ENCODE measurements at places on chromosomes 11 and 22.
A peak's percentile ranks its signal among the peaks of the same experiment; 100 is the strongest.

DNA sequence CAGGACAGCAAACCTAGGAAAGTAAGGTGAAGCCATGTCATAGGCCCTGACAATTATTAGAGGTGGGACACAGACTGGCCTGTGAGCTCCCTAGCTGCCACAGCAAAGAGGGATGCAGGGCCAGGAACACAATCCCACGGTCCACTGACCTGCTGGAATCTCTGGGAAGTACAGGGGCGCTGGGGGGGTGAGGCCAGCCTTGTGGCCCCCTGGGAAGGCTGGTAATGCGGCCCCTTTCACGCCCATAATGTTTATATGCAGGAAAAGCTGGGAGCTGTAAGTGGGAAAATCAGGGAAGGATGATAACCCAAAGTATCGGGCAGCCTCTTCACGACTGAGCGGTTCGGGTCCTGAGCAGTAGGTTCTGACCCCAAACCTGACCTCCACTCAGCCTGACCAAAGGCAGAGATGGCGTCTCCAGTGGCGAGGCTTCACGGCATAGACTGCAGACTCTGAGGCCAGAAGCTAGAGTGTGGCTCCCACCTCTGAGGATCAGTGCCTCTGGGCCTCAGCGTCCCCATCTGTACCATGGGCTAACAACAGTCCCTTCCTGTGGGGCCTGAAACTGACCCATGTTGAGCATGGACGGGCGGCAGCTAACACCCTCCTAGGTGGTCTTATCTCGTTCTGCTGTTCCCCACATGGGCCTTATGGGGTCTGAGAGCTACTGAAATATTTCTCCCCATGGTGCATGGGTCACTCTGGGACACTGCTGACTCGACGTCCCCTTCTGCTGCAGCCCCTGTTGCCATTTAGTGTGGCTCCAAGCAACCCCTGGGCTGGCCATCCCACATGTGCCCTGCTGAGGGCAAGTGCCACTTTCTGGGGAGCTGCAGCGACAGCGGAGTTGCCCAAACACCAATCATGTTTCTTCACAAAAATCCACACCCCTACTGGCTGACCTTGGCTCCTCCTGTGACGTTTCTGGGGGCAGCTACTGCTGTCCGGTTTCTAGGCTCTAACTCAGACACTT lies 101.8 kb downstream of the PHF21B start:
- DNase-seq: no peak

GRCh38 chr11:119372260-119373058 lies 9.0 kb downstream of the USP2 start:
- peak; percentile 89 for DNase-seq

GRCh38 chr11:114073007-114073827 lies 13.7 kb downstream of the ZBTB16 start:
- no peak for DNase-seq

GRCh38 chr11:130426223-130426836 lies 2.1 kb downstream of the ADAMTS8 start:
- no peak for DNase-seq

GRCh38 chr11:19646921-19647320 lies 65.7 kb upstream of the NAV2 start:
- DNase-seq: peak; percentile 30

- DNase-seq: no peak
Observed at GRCh38 chr11:82994604-82995230, 77.0 kb downstream of the RAB30 start.

GRCh38 chr11:60944490-60945294 lies 7.3 kb downstream of the SLC15A3 start:
- no peak for DNase-seq

- DNase-seq: no peak
Observed at GRCh38 chr11:44709281-44709562, 17.5 kb upstream of the TSPAN18 start.

GRCh38 chr22:47175151-47176025 lies 412.9 kb downstream of the TBC1D22A start:
- peak; percentile 50 for DNase-seq

- peak; percentile 96 for DNase-seq
Observed at GRCh38 chr22:45997077-45997776, 20.3 kb upstream of the WNT7B start.

DNA sequence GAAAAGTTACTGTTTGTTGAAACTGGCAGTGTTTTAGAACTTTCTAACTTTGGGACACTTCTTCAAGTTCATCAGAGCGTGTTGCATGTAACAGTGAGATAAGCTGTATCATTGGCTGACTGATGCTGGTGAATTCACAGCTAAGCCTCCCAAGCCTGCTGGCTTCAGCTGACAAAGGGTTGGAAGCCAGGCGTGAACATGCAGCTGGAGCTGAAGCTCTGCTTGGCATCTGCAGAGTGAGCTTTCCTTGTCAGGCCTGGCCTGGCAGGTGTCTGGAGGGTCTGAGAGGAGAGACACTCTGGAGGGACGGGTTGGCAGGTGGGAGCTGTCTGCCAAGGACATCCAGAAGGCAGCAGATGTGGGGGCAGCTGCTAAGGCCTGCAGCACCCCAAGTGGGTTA lies 1.5 kb downstream of the AMPD3 start:
- no peak for DNase-seq

GRCh38 chr11:73177778-73178539 lies 35.8 kb upstream of the FCHSD2 start:
- DNase-seq: peak; percentile 79

DNA sequence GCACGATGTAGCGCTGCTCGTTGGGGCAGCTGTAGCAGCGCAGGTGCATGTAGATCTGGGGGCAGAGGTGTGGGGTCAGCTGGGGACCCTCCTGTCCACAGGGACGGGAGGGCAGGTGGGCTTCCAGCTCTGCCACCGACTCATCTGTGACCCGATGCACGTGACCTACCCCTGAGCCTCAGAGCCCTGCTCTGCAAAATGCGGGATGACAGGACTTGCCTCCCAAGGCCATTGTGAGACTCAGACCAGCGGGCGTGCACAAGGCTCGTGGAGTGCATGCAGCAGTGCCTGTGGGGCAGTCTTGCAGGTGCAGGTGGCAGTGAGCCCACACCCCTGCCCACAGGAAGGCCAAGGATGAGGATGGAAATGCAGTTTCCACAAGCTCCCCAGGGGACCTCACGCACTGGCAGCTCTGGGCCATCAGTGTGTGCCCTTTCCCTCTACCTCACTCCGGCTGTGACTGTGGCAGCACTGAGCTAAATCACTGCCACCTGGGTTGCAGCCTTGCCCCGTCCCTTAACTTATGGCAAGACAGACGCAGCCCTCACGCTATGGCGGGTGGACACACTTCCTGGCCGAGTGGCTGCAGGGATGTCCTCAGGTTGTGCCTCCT lies 26.7 kb downstream of the TMEM184B start:
- DNase-seq: no peak

DNA sequence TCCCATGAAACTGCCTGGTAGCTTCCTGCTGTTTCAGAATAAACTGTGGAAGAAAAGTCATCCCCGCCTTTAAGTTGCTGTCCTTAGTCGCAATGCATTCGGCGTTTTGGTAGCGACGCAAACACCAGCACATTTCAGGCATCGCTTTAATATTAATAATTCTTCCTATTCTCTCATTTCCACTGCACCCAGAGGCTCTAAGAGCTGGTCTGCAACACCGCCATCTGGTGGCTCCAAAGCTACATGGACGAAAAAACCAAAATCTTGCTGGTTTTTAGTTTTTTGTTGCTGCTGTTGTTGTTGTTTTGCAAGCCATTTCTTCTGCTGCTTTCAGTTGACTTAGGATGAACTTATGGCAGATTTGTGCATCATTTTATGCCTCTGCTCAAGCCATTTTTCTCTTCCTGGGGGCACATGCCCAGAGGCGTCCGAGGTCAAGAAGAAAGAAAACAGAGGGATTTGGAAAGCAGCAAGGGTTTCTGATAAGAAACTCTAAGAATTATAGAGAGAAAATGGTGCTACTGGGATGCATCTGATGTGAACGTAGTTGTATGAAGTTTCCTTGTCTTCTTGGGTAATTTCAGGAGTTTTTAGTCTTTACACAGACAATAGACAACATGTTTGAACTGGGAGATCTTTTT lies 345.4 kb upstream of the KIRREL3 start:
- no peak for DNase-seq

DNA sequence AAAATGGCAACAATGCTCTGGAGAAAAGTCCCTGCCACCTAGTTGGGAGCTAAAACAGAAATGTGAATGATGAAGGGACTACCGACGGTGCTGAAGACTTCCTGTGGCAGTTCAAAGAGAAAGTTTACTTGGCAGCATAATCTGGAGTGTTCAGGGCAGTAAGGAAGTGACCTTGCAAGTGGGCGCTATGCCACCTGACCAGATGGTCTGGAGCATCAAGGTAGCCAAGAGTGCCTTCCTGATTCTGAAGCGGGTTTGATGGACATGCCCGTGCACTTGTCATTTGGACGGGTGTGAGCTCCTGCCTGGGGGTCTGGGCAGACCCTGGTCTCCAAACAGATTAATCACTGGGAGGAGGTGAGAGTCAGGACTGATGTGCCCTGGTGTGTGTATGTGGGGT lies 1.8 kb upstream of the SNX19 start:
- no peak for DNase-seq

GRCh38 chr22:43438666-43439347 lies 27.0 kb downstream of the MPPED1 start:
- DNase-seq: no peak

DNA sequence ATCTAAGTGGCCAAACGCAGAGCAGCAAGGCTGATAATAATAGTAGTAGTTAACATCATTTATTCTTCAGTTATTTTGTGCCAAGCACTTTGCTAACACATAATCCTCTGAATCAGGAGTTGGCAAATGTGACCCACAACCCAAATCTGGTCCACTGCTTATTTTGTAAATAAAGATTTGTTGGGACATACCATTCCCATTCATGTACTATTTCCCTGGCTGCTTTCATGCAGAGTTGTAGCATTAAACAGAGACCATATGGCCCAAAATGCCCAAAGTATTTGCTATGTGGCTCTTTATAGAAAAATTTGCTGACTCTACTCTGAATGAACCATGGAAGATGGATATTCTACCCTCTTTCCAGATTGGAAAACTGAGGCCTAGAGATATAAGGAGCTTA lies 50.3 kb downstream of the COMMD9 start:
- DNase-seq: no peak

- no peak for DNase-seq
Observed at GRCh38 chr22:24178502-24179440, 2.5 kb upstream of the SUSD2 start.

DNA sequence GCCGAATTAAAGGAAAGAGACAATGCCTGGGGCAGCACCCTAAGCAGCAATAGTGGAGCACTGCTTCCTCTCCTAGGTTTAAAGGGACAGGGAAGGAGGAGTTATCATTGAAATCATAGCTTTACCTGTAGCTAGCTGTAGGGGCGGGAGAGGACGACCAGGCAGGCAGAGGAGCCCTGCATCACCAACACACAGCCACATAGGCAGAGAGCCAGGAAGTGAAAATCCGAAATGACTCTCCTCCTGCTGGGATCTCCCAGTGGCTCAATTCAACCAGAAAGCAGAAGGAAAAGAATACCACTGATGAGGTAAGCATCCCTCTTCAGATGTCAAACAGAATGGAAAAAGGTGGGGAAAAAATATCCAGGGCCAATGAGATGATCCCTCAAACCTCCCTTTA lies 20.4 kb downstream of the MRGPRX4 start:
- DNase-seq: no peak

- DNase-seq: peak; percentile 24
Observed at GRCh38 chr11:1978720-1979473, 18.7 kb downstream of the H19 start.

DNA sequence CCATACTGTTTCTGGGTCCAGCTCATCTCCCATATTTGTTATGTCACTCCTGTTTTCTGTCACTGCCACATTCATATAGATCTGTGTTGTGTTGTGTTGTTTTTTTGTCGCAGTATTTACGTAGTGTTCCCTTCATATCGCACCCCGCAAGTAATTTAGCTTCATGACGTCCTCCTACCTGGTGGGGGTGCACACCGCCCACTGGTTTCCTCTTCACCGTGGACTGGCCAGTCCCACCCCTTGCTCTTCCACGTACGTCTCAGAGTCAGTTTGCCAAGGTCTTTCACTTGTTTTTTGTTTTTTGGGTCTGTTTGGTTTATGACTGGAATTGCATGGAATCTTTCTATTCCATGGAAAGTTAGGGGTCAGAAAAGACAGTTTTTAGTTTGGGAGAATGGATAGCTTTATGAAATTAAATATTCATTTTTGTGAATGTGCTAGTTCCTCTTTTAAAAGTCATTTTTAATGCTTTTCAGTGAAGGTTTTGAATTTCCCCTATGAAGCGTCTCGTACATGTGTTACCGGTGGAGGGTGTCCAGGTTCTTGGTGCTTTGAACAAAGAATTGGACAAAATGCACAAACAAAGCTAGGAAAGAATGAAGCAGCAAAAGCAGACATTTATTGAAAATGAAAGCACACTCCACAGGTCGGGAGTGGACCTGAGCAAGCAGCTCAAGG lies 134.3 kb downstream of the TBC1D22A start:
- no peak for DNase-seq

GRCh38 chr11:47615249-47615648 lies 21.0 kb upstream of the C1QTNF4 start:
- DNase-seq: no peak

DNA sequence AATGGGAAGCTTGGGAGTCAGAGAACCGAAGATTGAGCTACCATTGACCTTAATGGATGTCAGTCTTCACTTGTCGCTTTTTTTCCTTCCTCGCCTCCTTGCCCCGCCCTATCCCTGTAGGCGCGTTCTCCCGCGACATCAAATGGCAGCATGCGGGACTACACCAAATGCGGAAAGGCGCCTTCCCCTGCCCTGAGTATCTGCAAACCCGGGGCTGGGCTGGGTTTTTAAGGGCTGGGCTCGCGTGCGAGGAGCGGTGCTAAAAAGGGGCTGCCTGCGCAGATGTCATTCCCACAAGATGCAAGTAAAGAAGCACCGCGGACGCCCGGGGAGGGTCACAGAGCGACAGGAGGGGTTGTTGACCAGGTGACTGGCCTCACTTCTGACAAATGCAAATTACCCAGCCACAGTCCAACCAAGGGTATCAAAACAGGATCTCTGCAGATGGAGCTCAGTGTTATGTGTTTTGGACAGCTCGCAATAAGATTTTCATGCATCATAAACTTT lies 4.7 kb upstream of the FAM111B start:
- peak; percentile 33 for DNase-seq

DNA sequence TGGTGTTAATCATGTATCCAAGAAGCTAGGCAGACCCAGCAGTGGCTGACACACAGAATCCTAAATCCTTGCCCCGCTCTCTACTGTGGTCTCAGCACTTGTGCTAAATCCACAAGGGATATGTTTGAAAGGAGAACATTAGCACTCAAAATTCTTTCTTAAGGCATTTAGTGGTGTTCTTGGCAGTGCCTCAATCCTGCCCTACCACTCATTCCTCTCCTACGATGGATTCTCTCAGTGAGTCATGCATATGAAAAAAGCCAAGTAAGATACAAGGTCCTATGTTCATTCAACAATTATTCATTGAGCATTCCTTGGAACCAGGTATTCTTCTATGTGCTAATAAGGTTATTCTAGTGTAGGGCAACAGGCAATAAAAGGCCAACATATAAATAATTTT lies 31.2 kb downstream of the RRP8 start:
- DNase-seq: no peak

- DNase-seq: no peak
Observed at GRCh38 chr11:3796801-3797328, 489 bp downstream of the NUP98 start.

All from psoas muscle (tissue), 8 donors.